ENCODE measurements at places on chromosomes 2 and 18.

GRCh38 chr2:152497481-152498052 is 162.6 kb downstream of the FMNL2 start:
- no peak for DNase-seq

DNA sequence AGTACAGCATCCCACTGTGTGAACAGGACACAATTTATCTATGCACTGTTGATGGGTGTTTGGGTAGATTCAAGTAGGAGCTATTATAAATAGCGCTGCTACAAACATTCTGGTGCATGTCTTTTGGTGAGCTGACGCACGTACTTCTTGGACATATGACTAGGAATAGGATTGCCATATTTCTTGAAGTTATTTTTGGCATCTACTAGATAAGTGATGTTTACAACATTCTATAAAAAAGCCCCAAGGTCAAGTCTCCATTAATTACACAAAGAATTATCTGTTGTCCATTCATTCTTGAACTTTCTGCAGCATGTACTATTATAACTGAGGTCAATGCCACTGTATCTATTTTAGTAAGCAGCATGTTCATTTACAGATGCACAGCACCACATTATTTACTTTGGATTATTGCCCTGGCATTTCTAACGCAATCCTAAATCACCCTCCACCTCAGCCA is 225.5 kb upstream of the TMEM200C start:
- no peak for DNase-seq

DNA sequence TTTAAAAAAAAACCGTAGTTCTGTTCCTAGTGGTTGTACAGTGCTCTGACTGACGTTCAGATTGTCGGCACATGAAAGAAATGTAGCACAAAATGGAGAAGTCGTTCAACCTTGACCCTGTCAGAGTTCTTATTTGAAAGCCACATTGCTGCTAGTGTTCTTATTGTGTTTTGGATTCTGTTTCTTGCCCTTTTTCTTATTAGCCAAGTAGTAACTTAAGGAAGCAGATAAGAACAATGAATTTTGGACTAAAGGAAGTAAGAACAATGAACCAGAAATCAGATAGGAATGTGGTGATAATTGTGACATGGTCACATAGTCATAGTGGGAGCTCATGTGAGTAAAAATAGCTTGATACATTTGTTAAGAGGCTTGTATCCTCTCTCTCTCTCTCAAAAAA is 45.9 kb downstream of the RPIA start:
- DNase-seq: no peak

GRCh38 chr2:236805800-236806531 is 236.3 kb downstream of the ACKR3 start:
- no peak for DNase-seq

DNA sequence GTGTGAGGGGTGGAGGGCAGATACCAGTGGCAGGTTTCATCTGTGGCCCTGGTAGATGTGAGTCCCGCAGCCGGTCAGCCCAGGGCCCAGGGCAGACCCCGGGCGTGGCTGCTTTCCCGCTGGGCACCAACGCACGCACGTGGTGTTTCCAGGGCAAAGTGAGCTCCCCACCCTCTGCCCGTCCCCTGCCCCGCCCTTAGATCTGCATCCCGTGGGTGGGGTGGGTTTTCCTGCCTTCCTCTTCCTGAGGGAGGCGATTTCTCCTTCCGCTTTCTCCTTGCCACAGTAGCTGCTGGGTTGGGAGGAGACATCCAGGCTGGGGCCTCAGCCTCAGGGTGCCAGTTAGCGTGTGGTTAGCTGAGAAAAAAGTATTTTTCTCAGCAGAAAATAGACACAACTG is 49.6 kb downstream of the ODC1 start:
- DNase-seq: no peak

- no peak for DNase-seq
Observed at GRCh38 chr18:48460929-48461583, 51.9 kb upstream of the ZBTB7C start.

- no peak for DNase-seq
Observed at GRCh38 chr2:8644605-8645175, 37.2 kb upstream of the ID2 start.

- no peak for DNase-seq
Observed at GRCh38 chr2:233007270-233007669, 5.8 kb downstream of the NGEF start.

- DNase-seq: no peak
Observed at GRCh38 chr2:242004223-242004901, 134.8 kb downstream of the RTP5 start.

DNA sequence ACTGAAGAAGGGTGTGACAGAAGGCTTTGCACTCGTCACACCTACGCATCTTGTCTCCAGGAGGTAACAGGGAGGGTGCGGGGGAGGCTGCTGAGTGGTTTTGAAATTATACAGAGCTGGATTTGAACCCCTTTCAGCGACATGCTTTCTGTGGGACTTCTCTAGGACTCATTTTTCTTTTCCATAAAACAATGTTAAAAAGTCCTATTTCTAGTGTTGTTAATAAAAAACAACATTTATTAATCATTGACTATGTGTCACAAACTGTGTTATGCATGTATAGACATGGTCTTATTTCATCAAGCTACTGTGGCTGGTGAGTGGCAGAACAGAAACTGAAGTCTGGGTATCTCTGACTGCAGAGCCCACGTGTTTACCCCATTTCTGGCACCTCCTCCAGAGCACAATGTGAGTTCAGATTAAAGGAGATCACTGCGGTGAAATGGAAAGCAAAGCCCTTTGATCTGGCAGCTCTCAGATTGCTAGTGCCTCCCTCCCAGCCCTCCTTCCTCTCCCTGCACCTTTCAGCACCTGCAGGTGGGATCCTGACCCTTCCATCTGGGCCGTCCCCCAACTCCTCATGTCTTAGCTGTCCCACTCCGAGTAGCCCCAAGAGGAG is 315.5 kb upstream of the MYT1L start:
- DNase-seq: peak; percentile 22

GRCh38 chr2:109386004-109386695 is 227.6 kb downstream of the SEPTIN10 start:
- DNase-seq: no peak

- peak; percentile 6 for DNase-seq
Observed at GRCh38 chr2:152335726-152336118, 748 bp downstream of the FMNL2 start.

GRCh38 chr2:205627085-205627484 is 55.2 kb upstream of the NRP2 start:
- DNase-seq: no peak

DNA sequence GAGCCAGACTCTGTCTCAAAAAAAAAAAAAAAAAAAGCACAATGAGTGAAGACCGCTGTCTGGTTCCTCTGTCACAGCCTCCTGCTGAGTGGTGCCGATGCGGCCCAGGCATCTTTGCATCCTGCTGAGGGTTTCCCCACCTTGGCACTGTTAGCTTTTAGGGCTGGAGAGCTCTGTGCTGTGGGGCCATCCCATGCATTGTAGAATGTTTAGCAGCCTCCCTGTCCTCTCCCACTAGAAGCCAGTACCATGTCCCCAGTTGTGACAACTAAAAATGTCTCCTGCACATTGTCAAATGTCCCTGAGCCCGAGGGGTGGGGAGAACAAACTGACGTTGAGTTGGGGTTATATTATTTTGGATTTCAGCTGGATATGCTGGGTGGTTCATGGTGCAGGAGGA is 7.9 kb upstream of the COLEC11 start:
- DNase-seq: no peak

DNA sequence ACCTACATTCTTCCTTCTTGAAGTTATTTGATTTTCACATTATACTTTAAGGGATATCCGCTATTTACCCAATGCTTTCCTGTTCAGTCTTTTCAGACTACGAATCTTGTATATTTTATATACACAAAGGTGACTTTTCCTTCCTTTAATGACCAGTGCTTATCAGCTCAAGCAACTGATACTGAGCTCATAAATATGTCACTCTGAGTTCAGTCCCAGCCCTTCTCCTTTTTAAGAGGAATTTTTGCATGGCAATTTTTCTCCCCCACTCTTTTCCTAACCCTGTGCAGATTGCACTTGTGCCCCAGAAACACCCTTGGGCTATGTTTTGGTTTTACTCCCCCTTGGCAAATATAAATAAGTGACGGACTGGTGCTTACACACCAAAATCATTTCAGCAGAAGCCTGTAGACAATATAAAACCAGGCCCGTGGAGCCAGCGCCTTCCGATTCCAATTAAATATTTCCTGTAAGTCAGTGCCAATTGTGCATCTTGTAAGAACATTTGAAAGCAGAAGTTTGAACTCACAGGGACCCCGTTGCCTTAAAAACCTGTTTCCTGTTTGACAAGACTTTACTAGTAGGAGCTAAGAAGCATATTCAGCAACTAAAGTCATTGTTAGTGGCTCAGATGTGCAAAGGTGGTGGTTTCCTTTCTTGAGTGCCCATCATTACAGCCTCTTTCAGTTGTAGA is 66.3 kb upstream of the GATA6 start:
- DNase-seq: no peak

GRCh38 chr18:48567388-48567787 is 28.6 kb downstream of the CTIF start:
- DNase-seq: no peak

GRCh38 chr2:98825404-98825803 is 94.5 kb upstream of the MGAT4A start:
- DNase-seq: no peak

GRCh38 chr18:1370552-1370951 is 465.9 kb downstream of the ADCYAP1 start:
- no peak for DNase-seq

GRCh38 chr18:44789710-44790109 is 109.0 kb downstream of the SETBP1 start:
- no peak for DNase-seq

DNA sequence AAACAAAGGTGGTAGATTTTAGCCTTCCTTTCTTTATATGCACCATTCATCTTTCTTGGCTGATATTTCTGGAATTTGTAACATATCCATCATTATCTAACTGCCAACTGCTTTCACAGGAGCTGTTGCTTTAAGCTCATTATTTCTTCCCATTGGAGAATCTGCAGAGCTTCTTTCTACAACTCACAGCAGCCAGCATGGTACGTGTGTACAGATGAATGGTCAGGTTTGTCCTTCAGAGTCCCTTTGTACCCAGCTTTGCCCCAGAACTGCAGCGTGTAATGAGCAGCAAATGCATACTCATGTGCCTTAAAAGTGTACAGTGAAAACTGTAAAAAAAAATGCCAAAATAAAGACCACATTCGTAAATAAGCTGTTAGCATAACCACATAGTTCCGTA is 260.9 kb downstream of the FIGN start:
- DNase-seq: no peak

- DNase-seq: no peak
Observed at GRCh38 chr2:235573331-235574221, 79.7 kb downstream of the AGAP1 start.

DNA sequence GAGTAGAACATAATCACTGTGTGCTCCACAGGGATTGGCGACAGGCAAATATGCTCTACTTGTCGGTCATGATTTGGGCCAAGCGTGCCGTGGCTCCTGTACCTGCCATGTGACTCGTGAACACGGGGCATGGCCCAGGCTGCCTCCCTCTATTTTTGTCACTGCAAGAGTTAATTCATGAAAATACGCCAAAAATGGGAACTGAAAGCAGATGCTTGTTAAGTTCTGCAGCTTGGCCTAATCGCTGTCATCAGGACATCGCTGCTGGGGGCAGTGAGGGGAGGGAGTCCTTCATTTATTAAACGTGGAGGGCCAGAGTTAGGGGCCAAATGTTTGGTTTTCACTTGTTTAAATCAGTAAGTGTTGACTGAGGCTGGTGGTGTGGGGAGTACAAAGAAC is 177.8 kb downstream of the BCL2 start:
- no peak for DNase-seq

DNA sequence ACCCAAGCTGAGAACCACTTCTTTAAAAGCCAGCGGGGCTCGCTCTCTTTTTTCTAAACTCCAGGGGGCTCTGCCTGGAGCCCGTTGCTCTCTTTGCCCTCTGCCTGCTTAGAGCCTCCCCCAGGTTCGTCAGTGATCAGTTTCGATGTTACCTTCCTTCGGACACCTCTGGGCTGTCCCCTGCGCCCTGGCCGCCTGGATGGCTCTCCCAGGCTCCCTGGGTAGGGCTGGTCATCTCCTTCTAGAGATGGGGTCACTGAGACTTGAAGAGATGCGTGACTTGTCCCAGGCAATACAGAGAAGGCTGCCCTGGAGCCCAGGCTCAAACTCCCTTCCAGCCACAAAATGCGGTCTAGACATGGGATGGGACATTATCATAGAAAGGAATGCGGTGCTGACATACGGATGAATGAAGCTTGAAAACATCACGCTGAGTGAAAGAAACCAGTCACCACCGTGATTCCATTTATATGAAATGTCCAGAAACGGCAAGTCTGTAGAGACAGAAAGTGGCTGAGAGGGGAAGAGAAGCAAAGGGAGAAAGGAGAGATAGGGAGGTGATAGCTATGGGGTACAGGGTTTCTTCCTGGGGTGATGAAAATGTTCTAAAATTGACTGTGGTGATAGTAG is 14.6 kb downstream of the KCNF1 start:
- DNase-seq: no peak

- DNase-seq: peak; percentile 45
Observed at GRCh38 chr18:3012136-3013023, 564 bp downstream of the LPIN2 start.

DNA sequence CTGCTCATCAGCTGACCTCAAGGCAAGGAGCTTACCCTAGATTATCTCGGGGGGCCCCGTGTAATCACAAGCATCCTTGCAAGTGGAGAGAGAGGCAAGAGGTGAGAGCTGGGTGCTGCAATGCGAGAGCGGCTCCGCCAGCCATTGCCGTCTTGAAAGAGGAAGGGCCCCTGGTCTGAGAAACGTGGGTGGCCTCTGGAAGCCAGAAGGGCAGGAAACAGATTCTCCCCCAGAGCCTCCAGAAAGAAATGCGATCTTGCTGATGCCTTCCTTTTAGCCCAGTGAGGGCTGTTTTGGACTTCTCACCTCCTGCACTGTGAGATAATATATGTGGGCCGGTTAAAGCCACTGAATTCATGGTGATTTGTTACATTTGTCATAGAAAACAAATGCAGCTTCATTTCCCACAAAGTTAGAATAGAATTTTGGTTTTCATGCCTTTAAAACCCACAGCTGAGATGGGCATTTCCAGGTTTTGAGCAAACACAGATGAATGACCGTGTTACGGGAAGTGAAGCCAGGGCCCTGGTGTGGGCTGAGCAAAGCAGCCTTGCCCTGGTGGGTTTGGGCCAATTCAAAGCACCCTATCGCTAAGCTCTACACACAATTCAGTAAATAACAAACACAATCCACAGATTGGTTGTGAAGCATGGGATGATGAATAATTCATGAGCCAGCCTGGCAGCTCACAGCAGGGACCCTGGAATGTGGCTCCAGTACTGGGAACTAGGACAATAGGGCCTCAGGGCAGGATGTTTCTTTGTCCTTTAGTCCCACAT is 319.9 kb upstream of the HS6ST1 start:
- no peak for DNase-seq

GRCh38 chr2:197011021-197011417 is 84.5 kb upstream of the PGAP1 start:
- no peak for DNase-seq

DNA sequence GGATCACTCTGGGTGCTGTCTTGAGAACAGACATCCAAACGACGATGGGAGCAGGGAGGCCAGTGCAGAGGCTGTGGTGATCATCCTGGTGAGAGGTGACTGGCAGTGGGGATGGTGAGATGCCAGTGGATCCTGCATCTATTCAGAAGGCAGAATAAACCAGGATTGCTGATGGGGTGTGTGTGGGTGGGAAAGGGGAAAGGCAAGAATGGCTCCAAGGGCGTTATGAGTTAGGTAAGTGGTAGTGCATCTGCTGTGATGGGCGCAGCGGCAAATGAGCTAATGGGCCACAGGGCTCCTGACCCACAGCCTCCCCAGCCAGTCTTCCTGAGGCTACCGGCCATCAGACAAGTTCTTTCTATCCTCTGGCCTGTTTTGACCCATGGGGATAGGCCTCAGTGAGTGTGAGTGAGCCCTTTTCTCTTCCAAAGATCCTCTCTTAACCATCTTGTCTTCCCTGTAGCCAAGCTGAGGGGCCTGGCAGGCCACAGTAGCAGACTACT is 29.6 kb downstream of the SERTAD2 start:
- no peak for DNase-seq

Data from stimulated activated CD4-positive, alpha-beta T cell treated with anti-CD3 and anti-CD28 coated beads, Interleukin-12 subunit alpha, Interleukin-12 subunit beta, amount 100 ng/mL, for 4 hours (primary cell).